ENCODE measurements at places on chromosomes 2 and 18.

- no peak for DNase-seq
Observed at GRCh38 chr2:75458201-75458600, 102.5 kb downstream of the EVA1A start.

GRCh38 chr2:38765551-38765950 lies 12.5 kb upstream of the GEMIN6 start:
- no peak for DNase-seq

- DNase-seq: no peak
Observed at GRCh38 chr2:175187378-175187777, 5.9 kb upstream of the ATP5MC3 start.

- DNase-seq: no peak
Observed at GRCh38 chr2:223488814-223489213, 113.3 kb downstream of the SCG2 start.

DNA sequence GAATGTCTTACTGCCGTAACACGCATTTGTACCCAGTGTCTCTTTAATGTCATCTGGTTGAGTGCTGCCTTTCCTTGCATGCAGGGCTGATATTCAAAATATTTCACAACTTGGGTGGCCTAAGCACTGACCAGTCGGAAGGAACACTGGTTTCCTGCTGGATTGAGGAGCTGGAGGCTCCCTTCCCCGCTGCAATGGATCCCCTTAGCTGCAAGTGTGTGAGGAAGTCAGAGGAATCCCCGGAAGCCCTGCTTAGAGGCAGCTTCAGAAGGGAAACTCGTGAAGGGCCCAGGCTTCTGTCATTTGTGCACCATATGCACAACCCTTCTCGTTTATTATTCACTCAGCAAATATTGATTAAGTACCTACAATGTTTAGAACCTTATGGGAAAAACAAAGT lies 33.2 kb upstream of the SP3 start:
- no peak for DNase-seq

GRCh38 chr2:96225016-96225533 lies 16.4 kb upstream of the STARD7 start:
- DNase-seq: no peak

- no peak for DNase-seq
Observed at GRCh38 chr2:18408638-18409037, 151.8 kb downstream of the RDH14 start.

Data from activated CD4-positive, alpha-beta T cell treated with anti-CD3 and anti-CD28 coated beads, Interleukin-2, amount 50 U/mL, for 48 hours (primary cell).